ENCODE measurements at places on chromosomes 2 and 18.

DNA sequence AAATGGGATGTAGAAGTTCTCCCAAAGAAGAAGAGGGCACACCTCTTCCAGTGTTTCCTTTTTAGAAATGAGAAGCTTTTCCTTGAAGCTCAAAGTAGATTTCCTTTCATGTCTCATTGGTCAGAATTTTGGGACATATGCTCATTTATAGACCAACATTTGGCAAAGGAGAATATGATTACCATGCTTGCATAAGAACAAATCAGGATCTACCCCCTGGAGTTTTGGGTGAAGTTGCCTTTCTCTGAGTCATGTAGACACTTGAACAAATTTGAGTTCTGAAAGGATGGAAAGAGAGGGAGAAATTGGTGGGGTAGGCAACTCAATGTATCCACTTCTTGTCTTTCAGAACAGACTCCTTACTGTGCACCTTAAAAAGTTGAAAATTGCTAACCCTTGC lies 409.0 kb downstream of the SLC4A3 start:
- no peak for DNase-seq

DNA sequence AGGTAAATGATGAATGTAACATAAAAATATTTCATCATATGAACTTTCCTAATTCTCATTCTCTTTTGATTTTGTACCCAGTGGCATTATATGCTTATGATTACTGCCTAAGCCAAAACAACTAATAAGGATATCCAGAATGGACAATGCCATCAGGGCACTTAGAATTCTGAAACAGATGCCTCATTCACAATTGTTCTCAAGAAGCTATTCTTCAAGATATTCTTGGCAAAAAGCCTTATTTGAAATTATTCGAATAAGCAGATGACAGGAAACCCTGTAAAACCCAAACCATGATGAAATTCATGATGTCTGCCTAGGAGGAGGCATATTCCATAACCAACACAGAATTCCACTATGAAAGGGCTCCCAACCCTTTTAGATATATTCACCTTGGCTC lies 353.2 kb upstream of the TRIB2 start:
- no peak for DNase-seq

- peak; percentile 16 for DNase-seq
Measured at GRCh38 chr18:10482985-10483949, 28.8 kb downstream of the APCDD1 start.

- DNase-seq: no peak
Measured at GRCh38 chr2:85237849-85238565, 89.8 kb downstream of the TGOLN2 start.

DNA sequence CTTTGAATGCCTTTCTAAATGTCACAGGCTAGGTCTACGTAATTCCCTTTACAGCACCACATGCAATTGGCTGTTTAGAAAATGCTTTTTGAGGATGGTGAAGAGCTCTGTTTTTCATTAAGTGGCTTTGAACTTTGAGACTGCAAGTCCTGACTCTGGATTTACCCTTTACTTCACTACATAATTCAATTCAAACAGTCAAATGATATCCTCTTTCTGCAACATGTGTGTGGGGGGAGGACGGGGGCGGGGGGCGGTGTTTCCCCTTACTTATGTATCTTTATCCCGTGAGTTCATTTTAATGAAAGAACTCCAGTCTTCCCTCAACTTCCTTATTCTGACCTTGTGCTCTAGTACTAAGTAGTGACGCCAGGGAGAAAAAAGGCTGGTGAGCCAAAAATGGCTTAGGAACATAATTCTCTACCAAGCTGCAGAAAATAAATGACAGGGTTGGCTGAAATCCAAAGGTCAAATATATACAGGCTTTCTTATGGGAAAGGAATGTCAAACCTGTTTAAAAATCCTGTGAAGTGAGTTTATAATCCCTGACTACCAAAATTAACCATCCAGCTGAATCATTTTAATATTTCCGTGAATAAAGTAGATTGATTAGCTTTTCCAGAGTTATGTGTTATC lies 119.6 kb downstream of the SLC8A1 start:
- no peak for DNase-seq

- no peak for DNase-seq
Measured at GRCh38 chr18:27666016-27666415, 480.9 kb upstream of the CHST9 start.

DNA sequence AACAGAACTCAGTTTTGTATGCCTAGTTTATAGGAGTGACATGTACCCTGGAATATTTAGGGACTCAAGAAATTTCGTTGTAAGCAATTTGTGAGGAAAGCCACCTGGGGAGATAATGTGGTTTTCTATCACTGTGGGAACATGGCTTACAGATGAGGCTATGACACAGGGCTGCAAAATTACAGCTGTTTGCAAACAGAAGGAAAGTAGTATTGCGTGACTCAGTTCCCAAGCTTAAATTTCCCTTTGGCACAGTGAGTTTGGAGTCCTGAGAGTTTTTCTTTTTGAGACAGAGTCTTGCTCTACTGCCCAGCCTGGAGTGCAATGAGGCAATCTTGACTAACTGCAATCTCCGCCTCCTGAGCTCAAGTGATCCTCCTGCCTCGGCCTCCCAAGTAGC lies 149.8 kb downstream of the MYO5B start:
- DNase-seq: no peak

GRCh38 chr2:133078667-133079411 lies 408.8 kb upstream of the LYPD1 start:
- no peak for DNase-seq

DNA sequence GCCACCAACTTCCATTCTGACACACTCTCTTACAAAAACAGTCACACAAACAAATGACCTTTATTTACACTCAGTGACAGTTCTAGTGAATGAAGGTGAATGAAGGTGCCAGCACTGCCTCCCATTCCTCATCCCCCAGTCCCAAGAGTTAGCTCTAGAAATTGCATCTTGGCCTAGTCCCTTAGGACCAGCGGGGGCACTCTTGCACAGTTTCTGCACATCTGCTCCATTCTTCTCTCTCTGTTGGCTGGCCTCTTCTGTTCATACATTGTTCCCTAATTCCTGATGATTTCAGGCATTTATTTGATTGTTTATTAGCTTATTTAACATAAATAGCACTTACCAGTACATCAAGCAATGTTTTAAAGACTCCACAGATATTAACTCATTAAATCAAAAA lies 30.9 kb downstream of the GAREM1 start:
- DNase-seq: no peak

GRCh38 chr2:202780514-202781021 lies 91.0 kb downstream of the ICA1L start:
- DNase-seq: no peak

DNA sequence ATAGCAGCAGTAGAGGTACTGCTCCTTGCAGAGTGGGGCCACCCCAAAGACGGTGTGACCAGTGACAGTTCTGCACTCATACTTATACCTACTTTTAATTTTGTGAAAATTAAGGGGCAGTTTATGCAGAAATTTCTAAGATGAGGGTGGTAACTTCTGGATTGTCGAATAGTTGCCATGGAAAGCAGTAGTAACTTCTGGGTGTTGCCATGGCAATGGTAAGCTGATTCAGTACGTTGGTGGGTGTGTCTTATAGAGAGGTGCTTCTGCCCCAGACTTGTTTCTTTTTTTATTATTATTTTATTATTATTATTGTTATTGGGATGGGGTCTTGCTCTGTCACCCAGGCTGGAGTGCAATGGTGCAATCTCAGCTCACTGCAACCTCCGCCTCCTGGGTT lies 82.8 kb upstream of the L3MBTL4 start:
- DNase-seq: no peak

GRCh38 chr2:16604236-16604635 lies 61.4 kb downstream of the CYRIA start:
- no peak for DNase-seq

- no peak for DNase-seq
Measured at GRCh38 chr2:33848486-33848885, 249.4 kb upstream of the FAM98A start.

- no peak for DNase-seq
Measured at GRCh38 chr2:121196132-121196848, 88.7 kb downstream of the TFCP2L1 start.

- DNase-seq: no peak
Measured at GRCh38 chr2:112583497-112584133, 794 bp upstream of the CHCHD5 start.

DNA sequence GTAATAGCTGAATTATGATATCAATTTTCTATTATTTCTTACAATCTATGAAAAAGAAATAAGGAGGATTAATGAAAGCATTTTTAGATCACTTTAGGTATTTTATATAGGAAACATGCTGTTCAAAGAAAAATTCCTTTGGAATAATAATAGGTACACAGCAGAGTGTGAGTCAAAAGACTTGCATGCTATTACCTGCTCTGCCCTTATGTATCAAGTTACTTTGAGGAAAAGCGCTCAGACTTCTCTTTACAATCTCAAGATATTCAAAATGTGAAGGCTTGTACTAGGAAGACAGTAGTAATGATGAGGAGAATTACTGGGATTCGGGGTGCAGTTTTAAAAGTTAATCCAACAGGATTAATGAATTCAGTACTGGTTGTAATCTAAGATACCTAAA lies 29.1 kb upstream of the RNU4ATAC start:
- no peak for DNase-seq

DNA sequence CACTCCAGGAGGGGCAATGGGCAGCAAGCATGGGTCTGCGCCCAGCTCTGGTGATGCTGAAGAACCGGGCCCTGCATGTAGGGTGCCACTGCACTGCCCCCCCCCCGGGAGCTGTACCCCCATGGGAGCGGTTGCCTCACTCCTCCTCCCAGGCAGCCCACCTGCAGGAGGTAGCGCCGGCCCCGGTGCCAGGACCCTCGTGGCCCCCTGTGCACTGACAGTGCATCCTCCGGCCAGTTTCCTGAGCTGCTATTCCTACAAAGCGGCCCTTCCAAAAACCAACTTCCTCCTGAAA lies 109.4 kb downstream of the ZNF516 start:
- DNase-seq: no peak

DNA sequence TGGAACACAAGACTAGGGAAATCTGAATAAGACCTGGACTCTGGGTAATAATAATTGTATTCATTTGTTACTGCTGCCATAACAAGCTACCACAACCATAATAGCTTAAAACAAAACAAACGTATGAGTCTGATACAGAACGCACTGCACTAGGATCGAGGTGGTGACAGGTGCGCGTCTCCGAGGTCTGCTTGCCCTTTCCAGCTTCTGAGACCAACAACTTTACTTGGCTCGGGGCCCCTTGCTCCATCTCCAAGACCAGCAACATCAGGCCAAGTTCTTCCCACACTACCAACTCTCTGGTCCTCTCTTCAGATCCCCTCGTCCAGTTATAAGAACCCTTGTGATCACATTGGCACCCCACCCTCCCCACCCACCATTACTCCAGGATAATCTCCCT lies 42.8 kb downstream of the TBC1D8 start:
- no peak for DNase-seq

DNA sequence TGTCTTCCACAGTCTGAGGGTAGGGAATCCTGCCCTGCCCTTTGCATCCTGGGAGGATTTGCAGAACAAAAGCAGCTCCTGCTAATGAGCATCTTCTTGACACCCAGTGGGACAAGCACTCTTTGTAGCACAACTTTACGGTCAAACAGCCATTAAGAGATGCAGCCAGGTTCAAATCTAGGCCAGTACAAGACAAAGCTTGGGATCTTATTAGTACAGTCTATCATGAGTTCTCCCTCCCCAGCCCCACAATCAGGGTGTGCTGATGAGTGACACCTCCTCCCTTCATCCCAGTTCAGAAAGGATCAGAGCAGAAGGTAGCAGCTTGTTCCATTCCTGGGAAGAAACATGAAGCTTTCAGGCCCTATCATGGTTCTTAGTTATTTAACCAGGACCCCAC lies 41.9 kb downstream of the MARCO start:
- no peak for DNase-seq

DNA sequence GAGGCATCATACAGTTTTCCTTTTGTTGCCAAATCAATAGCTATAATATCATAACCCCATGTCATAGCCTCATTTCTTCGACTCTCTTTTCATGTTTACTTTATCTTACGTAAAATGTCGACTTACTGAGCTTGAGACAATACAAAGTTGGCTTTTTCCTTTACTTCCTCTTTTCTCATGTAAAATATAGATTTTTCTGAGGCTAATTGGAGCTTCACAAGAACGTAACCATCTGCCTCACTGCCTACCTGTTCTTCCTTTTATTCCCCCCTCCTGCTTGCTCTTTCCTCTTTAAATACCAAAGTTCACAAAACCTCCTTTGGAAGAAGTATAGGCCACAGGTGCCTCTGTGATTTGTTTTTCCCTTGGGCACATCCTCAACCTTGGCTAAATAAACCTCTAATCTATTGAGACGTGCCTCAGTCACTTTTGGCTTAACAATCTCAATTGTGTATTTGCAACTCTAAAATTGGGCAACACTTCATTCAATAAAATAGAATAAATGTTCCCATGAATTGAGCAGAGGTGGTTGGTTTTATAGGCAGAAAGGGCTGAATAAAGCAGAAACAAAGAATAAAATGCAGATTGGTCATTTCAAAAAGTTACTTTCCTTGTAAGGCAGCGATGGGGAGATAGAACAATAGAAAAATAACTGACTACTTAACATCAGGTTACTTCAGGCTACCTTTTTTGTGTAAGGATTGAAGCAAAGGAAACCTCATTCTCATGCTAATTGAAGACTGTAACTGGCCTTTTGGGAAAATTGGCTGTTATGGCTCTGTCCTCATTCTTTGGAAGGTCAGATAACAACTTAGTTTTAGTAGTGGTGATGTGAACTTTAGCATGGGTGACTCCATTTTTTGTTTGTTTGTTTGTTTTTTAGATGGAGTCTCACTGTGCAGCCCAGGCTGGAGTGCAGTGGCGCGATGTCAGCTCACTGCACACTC lies 21.3 kb downstream of the COMMD1 start:
- no peak for DNase-seq

GRCh38 chr2:112005406-112006075 lies 49.5 kb upstream of the TMEM87B start:
- DNase-seq: no peak

- DNase-seq: no peak
Measured at GRCh38 chr2:77862120-77862519, 339.9 kb upstream of the LRRTM4 start.

- no peak for DNase-seq
Measured at GRCh38 chr2:149573760-149574159, 13.8 kb downstream of the MMADHC start.

DNA sequence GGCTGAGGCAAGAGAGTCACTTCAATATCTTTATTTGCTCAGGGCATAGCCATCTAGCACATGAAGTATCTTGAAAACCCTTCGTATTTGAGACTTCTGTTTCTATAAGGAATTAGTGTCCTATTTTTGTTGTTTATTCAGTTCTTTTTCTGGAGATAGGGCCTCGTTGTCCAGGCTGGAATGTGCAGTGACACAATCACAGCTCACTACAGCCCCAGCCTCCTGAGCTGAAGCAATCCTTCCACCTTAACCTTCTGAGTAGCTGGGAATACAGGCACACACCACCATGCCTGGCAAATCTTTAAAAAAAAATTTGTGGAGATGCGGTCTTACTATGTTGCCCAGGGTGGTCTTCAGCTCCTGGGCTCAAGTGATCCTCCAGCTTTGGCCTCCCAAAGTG lies 50.6 kb downstream of the PSMD14 start:
- DNase-seq: no peak
